Smooth muscle cell of the brain vasculature (primary cell): ENCODE measurements at places on chromosomes 1 and 21.

DNA sequence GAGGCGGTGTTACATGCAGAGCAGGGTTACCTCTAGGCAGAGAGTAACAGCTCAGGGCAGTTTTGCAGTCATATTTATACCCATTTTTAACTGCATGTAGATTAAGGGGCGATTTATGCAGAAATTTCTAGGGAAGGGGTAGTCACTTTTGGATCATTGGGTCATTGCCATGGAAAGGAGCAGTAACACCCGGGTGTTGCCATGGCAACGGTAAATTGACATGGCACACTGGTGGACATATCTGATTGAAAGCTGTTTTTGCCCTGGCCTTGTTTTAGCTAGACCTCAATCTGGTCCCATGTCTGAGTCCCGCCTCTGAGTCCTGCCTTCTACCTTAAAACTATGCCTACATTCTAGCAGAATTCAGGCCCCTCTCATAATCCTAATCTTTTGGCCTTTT is 11.8 kb upstream of the USP1 start:
- DNase-seq, result no peak

DNA sequence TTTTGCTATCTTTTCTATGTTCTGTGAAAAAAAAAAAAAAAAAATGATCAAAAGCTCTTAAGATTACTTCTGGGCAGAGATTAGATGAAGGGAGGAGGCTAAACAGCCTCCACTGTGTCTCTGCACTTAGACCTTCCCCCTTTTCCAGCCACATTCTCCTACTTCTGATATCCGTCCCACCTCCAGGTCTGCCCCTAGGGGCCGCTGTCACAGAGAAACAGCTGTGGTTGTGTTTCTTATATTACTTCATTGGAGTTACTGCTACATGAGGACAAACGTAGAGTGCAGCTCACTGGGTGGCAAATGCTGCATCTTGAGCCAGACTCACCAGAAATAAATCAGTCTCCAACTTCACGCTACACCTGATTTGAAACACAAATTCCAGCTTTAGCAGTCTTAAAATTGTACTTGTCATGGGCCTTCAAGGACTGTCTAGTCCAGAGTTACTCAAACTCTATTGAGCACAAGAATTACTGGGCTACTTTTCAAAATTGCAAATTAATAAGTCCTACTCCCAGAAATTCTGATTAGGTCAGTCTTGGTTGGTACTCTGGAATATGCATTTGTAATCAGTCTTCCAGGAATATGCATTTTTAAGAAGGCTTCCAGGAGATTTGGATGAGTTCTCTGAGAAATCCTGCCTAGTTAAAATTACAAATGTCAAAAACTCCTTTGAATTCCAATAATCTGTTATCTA is 125.2 kb upstream of the PTBP2 start:
- no peak for DNase-seq

GRCh38 chr1:16063226-16063829 is 10.1 kb downstream of the FAM131C start:
- DNase-seq, result no peak

GRCh38 chr1:108747171-108747850 is 837 bp downstream of the STXBP3 start:
- peak; percentile 62 for DNase-seq

DNA sequence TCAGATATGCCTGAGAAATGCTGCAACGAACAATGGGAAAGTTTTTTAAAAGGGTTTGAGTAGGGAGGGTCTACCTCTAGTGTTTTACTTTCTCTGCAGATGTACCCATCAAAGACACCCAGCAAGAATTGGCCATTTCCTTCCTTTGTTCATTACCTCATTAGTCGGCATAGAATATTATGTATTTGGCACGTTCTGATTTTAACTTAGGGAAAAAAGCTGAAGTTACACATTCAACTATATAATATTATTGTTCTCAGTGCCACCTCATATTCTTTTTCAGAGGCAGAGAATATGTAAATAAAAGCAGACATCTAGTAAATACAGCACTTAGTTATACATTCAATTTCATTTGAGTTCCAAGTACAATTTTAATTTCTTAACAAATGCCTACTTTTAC is 83.7 kb upstream of the PPP2R5A start:
- no peak for DNase-seq

DNA sequence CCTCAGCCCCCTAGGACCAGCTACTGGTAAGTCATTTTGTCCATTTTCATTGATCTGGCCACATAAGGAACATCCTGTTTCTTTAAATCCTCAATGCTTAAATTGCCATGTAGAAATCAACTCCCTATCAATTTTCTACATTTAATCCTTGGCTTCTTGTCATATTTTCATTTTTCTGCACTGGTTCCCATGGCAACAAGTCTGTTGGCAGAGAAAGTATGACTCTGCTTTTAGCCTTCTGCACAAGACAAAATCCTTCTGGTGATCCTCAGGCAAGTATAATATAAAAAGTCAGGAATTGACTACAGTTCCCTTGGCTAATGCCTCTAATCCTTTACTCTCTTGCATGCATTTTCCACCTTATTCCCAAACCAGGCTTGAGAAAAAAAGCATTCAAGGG is 65.0 kb downstream of the LRRC40 start:
- no peak for DNase-seq

GRCh38 chr1:16971341-16972188 is 8.9 kb downstream of the MFAP2 start:
- no peak for DNase-seq

GRCh38 chr1:31445951-31446350 is 32.9 kb downstream of the SERINC2 start:
- no peak for DNase-seq

GRCh38 chr1:226541631-226542622 is 6.6 kb upstream of the STUM start:
- DNase-seq, result no peak

DNA sequence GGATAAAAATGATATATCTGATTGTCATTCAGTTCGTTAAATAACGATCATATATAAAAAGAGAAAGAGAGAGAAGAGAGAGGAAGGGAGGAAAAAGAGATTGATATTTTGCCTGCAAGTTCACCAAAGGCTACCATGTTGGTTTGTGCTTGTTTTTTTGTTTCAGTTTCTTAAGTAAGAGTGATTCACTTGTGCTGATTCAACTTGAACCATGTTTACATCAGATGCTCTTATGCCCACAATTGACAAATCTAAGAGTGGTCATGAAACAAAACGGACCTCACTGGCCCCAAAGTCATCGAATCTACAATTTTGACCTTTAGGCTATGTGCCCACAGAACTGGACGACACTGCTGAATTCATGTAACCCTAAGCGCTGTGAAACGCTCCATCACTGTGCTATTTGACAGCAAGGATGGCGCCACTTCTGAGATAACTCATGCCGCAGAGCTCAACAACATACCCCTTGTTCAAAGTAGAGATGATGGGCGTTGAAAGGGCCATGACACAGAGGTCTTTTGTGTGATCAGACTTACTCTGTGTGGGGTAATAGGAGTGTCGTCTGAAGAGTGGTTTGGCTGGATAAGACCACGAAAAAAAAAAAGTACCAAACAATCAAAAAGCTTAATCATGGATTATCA is 481.4 kb downstream of the SETD4 start:
- DNase-seq, result no peak

GRCh38 chr1:101371259-101371658 is 134.4 kb downstream of the S1PR1 start:
- DNase-seq, result no peak

DNA sequence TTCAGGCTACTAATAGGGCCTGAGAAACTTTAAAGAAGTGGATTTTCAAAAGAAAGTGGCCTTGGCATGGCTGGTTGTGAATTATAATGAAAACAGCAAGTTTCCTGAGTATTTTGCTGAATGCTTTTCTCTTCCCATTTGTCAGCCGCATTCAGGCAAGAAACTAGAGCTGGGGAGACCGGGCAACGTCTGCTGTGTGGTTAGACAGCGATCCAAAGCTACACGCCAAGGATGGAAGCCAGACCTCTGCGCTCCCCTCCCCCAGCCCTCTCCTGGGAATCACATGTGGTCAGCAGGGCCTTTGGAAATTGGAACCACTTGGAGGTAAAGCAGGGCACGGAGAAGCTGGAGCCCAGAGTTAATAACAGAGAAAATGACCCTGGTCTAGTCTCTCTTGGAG is 114.1 kb upstream of the CD34 start:
- no peak for DNase-seq

- no peak for DNase-seq
These were observed 25.2 kb upstream of the EXO1 start for GRCh38 chr1:241822846-241823245.

GRCh38 chr1:117026361-117026760 is 24.8 kb downstream of the CD101 start:
- no peak for DNase-seq

- no peak for DNase-seq
These were observed 484.4 kb downstream of the PLA2G4A start for GRCh38 chr1:187313115-187313514.

- no peak for DNase-seq
These were observed 25.4 kb downstream of the PIK3CD start for GRCh38 chr1:9676815-9677393.

DNA sequence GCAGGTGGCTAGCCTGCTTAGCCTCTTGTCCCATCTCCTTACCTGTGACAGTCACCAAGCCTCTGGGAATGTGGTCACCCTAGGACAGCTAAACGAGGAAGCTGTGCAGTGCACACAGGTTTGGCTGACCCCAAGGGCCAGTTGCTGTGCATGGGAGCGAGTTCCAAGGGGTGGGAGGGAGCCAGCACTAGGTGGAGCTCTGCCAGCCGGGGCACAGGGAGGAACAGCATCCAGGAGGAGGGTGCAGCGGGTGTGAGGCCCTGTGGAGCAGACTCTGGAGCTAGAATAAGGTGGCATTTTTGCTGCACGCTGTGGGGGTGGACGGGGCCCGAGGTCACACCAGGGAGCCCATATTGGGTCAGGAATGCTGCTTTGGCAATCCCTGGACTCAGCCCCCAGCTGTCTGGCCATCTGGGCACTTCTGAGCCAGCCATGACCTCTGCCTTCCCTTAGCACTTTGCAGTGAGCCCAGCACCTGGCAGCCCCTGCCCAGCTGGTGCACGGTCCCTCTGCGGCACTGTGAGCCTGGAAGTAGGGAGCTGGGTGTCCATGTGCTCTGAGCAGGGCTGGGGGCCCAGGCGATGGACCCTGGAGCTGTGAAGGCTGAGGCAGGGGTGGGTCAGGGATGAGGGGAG is 8.7 kb downstream of the PDXK start:
- no peak for DNase-seq

DNA sequence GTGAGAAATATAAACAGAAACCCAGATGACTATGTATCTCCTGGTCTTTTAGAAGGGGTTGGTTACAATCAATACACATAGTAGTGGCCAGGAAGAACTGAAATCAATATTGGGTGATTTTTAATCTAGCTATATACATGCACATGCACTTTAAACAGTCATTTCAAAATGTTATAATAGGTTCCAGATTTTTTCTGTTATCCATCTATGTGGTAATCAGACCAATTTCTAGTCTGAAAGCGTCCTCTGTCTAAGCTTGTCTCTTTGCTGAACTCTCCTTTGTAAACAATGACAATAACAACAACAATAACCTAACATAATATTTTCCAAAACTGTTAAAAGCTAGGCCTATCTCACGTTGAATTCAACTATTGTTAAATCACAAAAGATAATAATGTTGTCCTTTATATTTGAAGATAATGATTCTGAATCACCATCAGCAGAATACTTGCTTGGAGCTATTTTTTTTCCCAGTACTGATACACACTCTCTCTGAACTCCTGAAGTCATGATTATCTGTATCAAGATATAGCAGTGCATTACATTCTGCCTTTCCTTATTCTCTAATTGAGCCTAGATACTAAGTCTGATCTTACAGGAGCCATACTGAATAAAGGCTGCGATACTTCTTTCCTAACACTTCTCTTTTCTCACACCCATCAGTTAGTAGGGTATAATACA is 496.8 kb upstream of the ZRANB2 start:
- no peak for DNase-seq

DNA sequence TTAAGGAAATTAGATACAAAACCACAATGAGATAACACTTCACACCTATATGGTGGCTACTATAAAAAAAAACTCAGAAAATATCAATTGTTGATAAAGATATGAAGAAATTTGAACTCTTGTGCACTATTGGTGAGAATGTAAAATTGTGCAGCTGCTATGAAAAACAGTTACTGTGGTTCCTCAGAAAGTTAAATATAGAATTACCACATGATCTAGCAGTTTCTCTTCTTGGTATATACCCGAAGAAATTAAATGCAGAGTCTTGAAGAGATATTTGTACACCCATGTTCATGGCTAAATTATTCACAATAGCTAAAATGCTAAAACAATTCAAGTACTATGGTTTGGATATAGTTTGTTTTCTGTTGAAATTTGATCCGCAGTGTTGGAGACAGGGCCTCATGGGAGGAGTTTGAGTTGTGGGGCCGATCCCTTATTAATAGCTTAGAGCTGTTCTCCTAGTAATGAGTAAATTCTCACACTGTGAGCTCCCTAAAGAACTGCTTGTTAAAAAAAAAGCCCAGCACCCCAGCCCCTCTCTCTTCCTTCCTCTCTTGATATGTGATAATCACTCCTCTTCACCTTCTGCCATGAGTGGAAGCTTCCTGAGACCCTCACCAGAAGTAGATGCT is 1412.1 kb downstream of the PLA2G4A start:
- DNase-seq, result no peak

- DNase-seq, result peak; percentile 80
These were observed at the start of gene PTPN14 for GRCh38 chr1:214551436-214552173. TSS of gene PTPN14 (minus strand) at chr1:214551602. CDS start at chr1:214464803, 86,799 bp downstream.

GRCh38 chr21:44613386-44614155 is 1.7 kb downstream of the KRTAP10-8 start:
- DNase-seq, result no peak

DNA sequence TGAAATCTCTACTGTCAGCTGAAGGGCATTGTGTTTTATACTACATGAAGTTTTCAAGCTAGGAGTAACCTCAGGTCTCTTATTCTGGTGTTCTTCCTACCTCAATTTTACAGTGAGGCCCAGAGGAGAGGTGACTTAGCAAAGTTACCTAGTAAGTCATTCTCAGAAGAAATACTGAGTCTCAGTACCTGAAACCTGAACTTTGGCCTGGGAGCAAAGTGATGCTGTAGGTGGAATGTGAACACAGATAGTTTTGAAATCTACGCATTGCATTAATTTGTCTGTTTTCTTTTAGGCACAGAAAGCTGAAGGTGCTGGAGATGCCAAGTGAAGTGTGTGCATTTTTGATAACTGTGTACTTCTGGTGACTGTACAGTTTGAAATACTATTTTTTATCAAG is 2.6 kb downstream of the HMGN2 start:
- no peak for DNase-seq

GRCh38 chr1:192474080-192474683 is 101.4 kb upstream of the RGS1 start:
- no peak for DNase-seq

- peak; percentile 45 for DNase-seq
These were observed 6.2 kb downstream of the MAP1LC3C start for GRCh38 chr1:241992734-241993133.

GRCh38 chr1:12677565-12677964 is 33.7 kb downstream of the AADACL4 start:
- no peak for DNase-seq

DNA sequence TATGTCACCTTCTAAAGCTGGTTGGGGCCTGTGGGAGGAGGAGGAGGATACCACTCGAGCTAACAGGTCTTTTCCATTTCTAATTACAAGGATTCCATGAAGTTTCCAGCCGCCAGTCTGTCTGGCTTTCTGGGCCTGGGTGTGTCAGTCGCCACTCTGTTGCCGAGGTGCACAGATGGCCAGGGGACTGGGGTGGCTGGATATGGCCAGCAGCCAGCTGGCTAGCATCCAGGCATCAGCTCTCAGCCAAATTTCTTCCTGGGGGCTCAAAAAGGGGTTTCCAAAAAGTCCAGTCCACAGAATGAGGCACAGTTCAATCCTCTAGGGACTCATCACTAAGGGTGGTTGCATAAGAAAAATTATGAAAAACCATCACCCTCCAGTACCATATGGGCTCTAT is 32.4 kb downstream of the ITPKB start:
- DNase-seq, result no peak
